ENCODE measurements at places on chromosomes 16 and 17.

- DNase-seq: no peak
Measured at GRCh38 chr17:76499267-76499667, 2.0 kb downstream of the RHBDF2 start.

GRCh38 chr16:74280448-74280847, 16.2 kb upstream of the PSMD7 start:
- DNase-seq: peak; percentile 55

DNA sequence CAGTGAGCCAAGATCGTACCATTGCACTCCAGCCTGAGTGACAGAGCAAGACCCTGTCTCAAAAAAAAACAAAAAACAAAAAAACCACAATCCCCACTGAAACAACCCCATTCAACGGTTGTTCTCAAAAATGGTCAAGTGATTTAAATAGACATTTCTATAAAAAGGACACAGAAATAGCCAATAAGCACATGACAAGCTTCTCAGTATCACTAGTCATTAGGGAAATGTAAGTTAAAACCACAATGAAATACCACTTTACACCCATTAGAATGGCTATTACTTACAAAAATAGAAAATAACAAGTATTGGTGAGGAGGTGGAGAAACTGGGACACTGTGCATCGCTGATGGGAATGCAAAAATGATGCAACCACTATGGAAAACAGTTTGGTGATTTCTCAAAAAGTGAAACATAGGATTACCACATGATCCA, 26.6 kb upstream of the MYLK3 start:
- no peak for DNase-seq

GRCh38 chr16:13961099-13961811, 41.3 kb downstream of the ERCC4 start:
- no peak for DNase-seq

DNA sequence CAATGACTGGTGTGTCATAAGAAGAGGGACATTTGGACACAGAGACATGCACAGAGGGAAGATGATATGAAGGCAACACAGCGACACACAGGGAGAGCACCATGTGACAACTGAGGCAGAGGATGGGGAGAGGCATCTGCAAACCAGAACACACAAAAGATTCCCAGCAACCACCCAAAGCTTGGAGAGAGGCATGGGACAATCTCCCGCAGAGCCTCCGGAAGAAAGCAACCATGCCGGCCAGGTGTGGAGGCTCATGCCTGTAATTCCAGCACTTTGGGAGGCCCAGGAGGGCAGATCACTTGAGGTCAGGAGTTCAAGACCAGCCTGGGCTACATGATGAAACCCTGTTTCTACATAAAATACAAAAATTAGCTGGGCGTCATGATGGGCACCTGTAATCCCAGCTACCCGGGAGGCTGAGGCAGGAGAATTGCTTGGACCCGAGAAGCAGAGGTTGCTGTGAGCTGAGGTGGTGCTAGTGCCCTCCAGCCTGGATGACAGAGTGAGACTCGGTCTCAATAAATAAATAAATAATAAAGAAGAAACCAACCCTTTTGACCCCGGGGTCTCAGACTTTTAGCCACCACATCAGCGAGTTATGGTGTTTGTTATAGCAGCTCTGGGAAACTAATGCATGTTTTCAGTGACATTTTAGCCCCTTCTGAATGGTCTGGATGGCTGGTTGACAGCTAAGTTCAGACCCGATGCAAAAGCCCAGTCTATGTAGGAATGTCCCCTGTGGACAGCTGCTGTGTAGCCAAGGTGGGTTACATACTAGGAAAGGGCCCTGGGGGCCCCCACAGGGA, 13.8 kb upstream of the PLCG2 start:
- DNase-seq: no peak

- DNase-seq: peak; percentile 44
Measured at GRCh38 chr17:61130330-61130729, 269.3 kb upstream of the TBX2 start.

GRCh38 chr17:38881600-38882191, 11.8 kb downstream of the LASP1 start:
- DNase-seq: peak; percentile 46

DNA sequence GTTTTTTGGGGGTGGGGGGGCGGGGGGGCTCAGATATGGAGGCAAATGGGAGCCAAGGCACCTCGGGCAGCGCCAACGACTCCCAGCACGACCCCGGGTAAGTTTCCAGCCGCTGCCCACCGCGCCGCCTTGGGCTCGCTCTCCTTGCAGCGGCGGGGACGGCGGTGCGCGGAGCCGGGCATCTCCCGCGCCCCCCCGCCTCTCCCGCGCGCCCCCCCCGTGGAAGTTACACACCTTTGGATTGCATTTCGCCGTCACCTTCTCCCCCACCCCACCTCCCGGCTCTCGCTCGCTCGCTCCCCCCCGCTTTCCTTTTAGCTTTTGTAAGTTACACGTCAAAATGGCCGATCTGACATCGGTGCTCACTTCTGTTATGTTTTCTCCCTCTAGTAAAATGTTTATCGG, 387 bp downstream of the MSI2 start:
- peak; percentile 46 for DNase-seq

All from NB4 (cell line).